ENCODE measurements at places on chromosomes 16 and 17.

DNA sequence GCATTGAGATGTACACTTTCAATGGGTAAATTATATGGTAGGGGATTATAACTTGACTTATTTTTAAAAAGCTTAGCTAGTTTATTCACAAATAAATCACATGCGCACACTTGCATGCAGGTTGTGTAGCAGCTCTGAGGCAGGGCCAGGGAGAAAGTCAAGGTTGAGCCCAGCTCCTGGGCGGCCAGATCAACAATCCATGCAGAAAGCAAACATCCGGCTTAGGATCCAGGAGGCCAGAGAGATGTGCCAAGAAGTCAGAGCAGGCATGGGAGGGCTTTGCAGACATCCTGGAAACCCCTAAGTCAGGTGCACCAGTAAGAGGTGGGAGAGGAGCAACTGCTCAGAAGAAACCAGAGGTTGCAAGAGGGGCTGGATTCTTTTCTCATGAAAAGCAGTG lies 186.5 kb downstream of the AXIN2 start:
- DNase-seq: no peak

GRCh38 chr16:81713295-81713772 lies 65.8 kb upstream of the PLCG2 start:
- DNase-seq: no peak

- peak; percentile 63 for DNase-seq
These were observed 143.2 kb upstream of the ASIC2 start for GRCh38 chr17:33436321-33436720.

- no peak for DNase-seq
These were observed 12.2 kb downstream of the CCR7 start for GRCh38 chr17:40552806-40553693.

GRCh38 chr17:73224663-73225305 lies 31.9 kb downstream of the COG1 start:
- DNase-seq: no peak

DNA sequence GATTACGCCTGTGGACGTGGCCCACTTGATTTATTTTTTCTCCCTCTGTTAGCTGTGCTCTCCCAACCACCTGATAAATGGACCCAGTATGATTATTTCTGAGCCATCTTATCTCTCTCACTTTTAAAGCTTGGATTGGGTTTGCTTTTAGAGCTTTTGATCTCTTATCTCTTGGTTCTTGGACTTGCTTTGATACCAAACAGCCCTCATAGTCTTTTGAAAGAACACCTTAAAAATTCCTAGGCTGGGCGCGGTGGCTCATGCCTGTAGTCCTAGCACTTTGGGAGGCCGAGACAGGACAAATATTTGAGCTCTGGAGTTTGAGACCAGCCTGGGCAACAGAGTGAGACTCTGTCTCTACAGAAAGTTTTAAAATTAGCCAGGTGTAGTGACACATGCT lies 25.8 kb downstream of the SMTNL2 start:
- DNase-seq: no peak

- DNase-seq: peak; percentile 85
These were observed 7.4 kb downstream of the ELOB start for GRCh38 chr16:2769675-2770056.

- DNase-seq: peak; percentile 30
These were observed 2.5 kb downstream of the ADPRM start for GRCh38 chr17:10699856-10700255.

DNA sequence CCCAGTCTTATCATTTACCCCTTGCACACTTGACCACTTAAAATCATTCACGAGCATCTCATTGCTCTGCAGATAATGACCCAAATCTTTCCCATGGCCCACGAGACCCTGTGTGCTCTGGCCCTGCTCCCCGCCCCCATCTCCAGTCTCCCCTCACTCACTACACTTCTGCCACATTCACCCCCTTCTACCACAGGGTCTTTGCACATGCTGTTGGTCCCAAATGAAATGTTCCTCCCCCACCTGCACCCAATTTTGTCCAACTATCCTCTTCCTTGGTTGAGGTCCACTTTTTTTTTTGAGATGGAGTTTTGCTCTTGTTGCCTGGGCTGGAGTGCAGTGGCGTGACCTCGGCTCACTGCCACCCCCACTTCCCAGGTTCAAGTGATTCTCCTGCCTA lies 39.2 kb downstream of the CCDC42 start:
- no peak for DNase-seq
